NCI-H510A (cell line): ENCODE measurements at places on chromosomes 11 and 22.

DNA sequence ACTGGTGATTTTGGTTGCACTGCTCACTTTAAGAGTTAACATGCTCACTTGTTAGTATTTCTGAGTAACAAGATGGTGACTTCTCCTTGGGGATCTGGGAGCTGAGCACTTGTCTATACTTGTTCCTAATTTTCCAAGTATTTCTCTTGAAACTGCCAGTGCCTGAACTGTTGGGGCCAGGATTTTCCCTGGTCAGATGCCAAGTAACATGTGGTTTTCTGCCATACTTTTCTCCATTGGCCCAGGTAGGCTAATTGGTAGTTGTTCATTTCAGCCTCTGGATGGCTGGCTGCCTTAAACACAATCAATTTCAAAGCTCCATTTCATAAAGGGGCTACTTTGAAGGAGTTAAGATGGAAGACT is 35.0 kb downstream of the RNF141 start:
- DNase-seq = no peak

- DNase-seq = no peak
Measured at GRCh38 chr11:33867996-33868646, 23.8 kb downstream of the LMO2 start.

DNA sequence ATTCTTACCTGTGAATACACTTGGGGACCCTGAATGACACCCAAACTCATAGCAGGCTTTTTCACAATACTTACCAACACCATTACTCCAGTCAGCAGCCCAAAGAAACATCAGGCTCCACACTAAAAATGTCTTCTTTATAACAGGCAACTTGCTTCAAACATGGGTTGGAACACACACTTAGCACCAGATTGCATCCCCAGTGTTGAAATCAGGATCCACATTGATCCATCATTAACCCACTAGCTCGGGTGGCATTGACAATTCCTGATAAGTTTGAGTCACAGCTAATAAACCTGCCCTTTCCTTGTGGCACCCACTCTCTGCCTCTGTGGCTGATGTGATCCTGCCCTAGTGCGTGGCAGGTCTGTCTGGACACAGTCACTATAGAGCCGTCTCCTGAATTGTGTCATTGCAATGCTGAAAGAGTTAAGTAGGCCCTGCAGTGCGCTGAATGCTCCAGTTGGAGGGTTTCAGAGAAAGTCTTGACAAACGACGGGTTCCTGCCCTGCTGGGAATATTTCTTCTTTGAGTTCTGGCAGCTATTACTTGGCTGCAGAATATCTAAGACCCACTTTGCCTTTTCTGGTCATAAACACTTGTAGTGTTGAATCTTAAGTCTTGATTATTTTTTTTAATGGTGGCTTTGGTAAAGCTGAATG is 19.6 kb upstream of the C11orf96 start:
- no peak for DNase-seq

DNA sequence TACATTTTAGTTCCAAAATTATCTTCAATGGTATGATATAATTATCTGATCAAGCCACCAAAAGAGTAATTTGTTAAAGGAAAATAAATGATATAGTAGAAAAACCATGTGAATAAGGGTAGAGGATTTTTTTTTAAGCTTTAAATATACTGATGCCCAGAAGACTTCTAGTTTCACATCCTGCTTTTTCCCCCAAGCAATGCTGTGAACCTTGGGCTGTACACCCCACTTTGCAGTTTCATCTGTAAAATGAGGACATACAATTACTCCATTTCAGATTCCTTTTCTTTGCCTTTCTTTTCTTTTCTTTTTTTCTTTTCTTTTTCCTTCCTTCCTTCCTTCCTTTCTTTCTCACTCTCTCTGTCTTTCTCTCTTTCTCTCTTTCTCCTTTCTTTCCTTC is 1125.4 kb downstream of the DLG2 start:
- DNase-seq = no peak

- DNase-seq = no peak
Measured at GRCh38 chr11:124583781-124584180, 14.0 kb downstream of the OR8A1 start.

DNA sequence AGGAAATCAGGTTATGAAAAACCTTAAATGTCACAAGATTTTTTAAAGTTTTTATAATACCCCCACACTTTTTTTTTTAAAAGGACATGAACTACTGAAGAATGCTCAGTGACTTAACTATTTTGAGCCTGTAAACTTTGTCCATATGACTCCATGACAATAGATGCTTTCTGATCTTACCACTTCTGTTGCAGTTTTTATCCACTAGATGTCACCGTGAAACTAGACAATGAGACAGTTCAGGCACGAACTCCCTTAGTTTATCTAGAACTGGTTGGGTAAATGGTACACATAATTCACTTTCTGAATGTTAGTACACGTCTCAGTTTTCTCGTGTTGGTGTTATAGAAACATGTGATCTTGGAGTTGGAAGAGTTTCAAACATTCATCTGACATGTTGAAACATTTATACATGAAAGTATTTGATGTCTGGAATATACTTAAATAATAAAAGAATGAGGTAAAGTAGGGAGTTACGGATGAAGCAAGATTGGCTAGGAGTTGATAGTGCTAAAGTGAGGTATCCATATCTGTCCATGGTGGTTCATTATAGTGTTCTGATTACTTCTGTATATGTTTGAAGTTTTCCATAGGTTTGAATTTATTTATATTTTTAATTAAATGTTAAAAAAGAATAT is 8.1 kb downstream of the CCDC15 start:
- DNase-seq = no peak

GRCh38 chr22:46450931-46451561 is 86.4 kb downstream of the CELSR1 start:
- DNase-seq = no peak

DNA sequence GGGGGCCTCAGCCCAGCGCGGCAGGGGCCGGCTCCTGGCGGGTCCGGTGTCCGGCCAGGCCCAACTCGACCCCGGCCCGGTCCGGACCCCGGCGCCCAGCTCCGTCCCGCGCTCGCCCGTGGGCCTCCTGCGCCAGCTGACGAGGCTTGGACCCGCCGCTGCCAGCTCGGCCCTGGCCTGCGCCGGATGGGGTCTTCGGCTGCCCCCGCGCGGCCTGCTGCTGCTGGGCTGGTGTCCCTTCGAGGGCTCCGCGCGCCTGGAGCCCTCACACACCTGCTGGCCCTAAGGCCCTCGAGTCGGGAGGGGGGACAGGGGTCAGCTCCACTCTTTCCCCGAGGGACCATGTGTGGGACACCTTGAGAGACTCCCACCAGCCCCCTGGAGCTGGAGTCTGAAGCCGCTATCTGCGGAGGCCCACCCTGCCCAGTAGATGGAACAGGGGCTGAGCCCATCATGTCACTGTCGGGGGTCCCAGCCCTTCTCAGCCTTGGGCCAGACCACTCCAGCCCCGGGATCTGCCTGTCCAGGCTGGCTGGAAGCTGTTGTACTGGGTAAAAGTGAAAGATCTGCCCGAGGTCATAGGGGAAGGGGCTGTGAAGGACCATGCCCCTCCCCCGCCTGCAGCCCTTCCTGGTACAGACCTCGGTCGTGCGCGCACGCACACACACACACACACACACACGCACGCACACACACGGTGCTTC is 768 bp upstream of the CDKN1C start:
- DNase-seq = no peak

GRCh38 chr11:67321313-67321871 is 18.1 kb downstream of the SSH3 start:
- DNase-seq = no peak

GRCh38 chr11:126489836-126490660 is 134.6 kb downstream of the ST3GAL4 start:
- no peak for DNase-seq

DNA sequence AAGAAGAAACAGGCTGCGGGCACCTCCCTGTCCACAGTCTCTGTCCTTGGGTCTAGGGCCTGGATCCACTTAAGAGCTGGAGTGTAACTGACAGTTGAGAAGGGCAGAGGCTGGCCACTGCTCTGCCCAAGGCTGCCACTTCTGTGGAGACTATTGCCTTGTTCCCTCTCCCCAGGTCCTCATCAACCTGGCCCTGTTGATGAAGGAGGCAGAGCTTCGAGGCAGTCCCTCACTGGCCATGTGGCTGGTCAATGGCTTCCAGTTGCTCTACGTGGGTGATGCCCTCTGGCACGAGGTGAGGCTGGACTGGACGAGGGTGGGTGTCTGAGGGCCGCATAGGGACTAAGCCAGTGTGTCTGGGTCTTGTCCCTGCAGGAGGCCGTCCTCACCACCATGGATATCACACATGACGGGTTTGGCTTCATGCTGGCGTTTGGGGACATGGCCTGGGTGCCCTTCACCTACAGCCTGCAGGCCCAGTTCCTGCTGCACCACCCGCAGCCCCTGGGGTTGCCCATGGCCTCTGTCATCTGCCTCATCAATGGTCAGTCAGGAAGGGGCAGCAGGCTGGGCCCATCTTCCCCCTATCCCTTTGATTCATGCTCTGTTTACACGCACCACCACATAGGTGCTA is 2.8 kb downstream of the ZNHIT2 start:
- DNase-seq = no peak

- no peak for DNase-seq
Measured at GRCh38 chr22:30190574-30190973, 56.0 kb downstream of the LIF start.

DNA sequence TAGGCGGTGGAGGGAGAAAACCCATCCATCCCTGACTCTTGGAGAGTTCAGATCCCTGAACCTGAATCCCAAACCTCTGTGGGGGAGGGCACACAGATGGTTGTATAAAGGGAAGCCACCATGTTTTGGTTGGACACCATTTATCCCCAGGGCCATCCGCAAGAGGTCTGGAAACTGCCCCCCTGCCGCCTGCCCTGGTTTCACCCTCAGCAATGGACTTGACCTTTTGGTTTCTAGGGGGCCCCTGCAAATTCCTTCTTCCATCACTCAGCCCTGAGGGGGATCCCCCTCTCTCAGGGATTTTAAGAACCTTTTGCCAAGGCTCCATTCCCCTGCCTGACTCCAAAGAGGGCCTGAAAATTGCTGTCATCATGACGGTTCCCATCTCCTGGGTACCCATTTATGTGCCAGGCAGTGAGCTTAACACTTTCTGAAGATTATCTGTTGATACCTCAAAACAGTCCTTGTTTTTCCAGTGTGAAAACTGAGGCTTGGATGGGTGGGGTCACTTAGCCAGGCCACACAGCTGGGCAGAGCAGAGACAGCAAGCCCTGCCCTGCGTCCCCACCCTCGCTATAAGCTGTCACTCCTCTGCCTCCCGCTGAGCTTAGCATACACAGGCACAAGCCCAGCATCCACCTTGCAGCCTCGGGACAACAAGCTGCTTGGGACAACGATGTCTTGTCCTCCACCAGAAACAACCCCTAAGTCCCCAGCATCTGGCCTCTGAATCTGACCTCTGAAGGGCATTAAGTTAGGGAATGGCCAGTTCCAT is 33.2 kb upstream of the CRYBB3 start:
- no peak for DNase-seq

- DNase-seq = no peak
Measured at GRCh38 chr11:9250139-9250582, 15.0 kb downstream of the DENND5A start.

DNA sequence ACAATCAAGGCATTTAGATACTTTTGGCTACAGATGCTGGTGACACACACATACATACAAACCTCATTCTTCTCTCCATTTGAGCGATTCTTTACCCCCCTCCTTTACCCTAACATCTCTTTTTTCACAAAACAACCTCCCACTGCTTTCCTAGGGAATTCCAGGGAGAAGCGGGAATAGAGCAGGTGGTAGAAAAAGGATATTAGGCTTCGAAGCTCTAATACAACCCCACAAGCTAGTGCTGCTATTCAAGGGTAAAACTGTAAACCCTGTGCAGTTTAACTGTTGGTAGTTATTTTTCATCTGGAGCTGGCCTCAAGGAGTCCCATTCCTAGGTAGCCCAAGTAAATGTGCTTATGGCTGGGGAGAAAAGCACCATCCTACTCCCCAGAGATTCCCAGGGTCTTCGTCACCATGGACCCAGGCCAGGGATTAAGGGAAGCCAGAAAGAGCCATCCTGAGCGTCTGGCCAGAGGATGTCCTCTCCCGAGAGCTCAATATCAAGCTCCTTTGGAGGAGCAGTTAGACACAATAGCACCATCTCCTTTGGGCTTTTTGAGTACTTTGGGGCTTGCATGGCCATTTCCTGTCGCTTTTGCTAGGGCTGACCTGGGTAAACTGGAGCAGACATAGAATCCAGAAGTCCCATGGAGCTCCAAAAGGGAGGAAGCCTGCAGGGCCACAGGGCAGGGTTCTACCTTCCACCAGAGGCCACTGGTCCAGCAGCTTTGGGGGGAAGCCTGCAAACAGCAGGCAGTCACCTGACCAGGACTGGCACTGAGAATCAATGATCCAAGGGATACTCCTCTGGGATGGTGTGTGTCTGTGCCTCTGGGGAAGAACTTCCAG is 3.1 kb downstream of the MAML2 start:
- no peak for DNase-seq

- no peak for DNase-seq
Measured at GRCh38 chr22:48837341-48837935, 990.2 kb downstream of the BRD1 start.

DNA sequence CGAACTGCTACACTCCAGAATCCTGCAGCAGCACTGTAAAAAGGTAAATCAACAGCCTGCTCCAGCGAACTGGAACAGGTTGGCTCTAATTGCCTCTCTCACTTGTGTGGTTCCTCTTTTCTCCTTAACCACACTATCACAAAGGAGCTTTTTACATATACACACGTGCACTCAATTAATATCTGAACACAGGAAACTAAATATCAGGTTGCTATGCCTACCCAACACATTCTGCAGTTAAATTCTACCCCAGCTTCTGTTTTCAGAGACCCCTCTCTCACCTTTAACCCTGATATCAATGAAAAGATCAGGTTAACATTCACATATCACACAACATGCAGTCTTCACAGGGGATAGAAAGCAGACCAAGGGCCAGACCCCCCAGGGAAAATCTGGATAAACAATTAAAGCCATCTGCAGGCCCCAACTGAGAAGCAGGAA is 11.0 kb downstream of the RBFOX2 start:
- peak; percentile 25 for DNase-seq

DNA sequence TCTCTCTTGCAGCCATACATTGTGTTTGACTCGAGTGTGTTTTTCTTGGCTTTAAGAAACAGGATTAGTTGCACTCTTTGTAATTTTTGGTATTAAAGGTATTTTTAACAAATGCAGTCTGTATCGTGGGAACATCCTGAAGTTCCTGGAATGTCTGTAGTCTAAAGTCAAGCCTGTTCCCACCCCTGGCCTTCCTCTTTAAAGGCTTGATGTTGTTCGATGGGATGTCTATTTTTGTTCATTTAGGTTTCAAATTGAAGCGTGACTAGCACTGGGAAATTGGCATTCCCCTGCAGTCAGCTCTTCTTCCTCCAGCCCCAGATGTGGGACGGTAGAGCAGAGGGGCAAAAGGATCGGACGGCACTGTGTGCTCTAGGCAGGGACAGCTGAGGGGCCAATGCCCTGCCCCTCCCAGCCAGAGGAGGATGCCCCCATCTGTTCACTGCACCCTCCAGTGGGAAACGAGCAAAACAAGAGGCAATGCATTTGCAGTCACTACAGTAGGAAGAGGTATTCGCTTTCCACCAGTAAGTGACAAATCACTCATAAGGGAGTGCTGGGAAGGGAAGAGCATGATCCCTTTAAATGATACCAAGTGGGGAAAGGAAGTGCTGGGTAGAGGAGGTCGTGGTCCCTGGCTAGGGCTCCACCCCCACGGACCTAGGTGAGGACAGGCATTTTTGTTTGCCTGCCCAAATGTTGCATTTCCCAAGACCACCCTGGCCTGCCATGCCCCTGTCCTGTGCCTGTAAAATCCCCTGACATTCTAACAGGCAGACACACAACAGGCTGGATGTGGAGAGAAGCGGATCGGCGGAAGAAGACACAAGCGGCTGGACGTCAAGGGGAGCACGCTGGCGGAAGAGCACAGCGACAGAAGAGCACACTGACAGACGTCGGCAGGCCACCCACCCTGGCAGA is 47.4 kb upstream of the SEPTIN5 start:
- no peak for DNase-seq

GRCh38 chr22:22600531-22601261 is 41.6 kb upstream of the PRAME start:
- no peak for DNase-seq
